ENCODE measurements at places on chromosomes 7 and 10.
A peak's percentile ranks its signal among the peaks of the same experiment; 100 is the strongest.

- no peak for DNase-seq
These were observed 37.5 kb upstream of the ADARB2 start for GRCh38 chr10:1774796-1775195.

DNA sequence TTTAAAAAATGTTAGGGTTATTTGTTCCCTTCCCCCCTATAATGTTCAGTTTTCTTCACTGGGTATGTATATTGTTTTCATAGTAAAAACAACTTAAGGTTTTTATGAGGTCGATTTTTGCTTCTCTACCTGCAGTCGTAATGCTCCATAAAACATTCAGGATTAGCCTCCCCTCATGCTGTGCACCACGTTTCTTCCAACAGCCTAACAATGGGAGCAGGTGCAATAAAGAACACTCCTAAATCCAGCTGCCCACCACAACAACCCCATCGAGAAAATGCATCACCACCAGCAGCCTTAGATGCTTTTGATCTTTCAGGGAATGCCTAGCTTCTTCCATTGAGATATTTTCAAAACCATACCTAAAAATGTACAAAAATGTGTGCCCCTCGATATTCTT lies 111.1 kb downstream of the ADAM12 start:
- DNase-seq, result no peak

DNA sequence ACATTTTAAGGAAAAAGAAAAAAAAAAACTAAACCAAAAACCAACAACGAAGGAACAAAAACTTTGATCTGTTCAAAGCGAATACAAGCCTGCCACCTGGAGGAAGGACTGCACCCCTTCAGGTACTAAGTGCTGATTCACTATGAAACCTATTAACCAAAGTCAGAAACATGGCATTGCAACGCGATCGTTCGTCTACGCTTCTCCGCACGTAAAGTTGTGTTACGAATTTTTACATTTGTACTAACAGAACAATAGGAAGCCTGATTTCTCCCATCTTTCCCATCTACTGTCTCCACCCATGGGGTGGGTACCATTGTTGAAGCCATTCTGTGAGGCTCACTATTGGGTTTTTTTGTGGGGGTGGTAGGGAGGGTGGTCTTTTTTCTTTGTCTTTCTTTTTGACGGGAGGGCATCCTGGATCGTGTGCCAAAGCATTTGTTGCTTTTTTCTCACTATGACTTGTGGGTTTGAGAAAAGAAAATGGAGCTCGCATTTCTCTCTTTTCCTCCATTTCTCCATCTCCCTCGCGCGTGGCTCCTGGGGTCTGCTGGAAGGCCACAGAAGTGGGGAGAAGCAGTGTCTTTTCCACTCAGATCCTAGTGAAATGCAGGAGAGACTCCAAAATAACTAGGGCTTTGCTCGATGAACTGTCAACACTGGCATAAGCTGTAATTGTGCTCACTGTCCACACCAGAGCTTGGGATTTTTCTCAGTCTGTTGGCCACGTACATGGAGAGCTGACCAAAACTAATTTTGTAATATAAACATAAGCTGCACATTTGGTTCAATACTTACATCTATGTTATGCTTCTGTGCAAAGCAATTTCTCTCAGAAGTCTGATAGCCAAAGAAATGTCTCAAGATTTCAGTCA lies 100.9 kb upstream of the YAE1 start:
- DNase-seq, result peak; percentile 76

DNA sequence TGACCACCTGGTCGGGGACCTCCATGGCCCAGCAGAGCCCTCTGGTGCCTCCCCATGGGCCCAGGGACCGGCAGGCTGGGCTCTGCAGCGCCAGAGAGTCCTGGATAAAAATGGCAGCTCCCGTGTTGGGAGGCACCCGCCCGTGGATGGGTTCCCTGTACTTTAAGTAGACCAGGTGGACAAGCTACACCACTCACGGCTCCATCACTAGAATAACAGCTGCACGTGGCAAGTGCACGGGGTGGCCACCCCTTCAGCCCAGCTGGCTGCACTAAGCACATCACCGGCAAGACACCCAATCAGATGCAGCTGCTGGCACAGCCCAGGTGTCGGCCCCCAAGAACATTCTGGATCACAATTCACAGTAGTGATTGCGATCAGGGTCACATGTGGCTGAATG lies 69.8 kb downstream of the DIP2C start:
- DNase-seq, result no peak

DNA sequence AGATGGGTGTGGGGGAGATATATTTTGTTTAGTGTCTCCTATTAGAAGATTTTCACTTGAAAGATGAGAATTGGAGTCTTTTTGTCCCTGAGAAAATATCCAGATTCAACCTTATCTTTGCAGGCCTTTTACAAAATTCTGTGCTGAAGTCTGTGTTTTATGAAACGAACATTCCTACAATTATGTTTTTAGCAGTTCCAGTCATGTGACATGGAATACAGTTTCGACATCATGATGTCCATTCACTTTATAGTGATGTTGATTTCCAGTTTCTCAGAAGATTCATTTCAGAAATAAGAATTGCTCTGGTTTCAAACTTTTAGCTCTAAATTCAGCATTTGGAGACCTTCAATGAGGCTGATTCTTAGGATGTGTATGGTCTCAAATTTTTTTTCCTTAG lies 54.4 kb downstream of the CACNB2 start:
- DNase-seq, result no peak

DNA sequence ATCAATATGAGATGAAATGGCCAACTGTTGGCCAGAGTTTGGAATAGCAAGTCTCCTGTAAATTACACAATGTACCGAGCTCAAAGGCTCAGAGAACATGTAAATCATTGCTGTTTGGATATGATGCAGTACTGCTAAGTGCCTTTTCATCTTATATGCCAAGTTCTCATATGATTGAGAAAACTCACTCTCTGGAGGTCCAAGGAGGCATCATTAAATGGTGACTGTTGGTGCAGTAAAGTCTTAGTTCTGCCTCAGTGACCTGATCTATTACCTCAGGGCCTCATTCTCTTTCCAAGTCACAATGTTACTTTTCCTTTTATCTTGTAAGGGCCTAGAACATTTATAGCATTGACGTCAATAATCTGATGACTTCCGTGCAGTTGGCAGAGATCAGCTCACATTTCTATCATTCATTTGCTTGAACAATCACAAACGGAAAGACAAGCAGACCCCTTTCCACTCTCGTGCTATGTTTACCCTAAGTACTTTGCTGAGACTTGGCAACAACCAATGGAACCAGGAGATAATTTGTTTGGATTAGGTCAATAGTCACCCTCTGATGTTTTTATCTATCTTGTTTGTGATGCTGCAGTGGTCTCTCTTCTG lies 32.6 kb upstream of the PDK4 start:
- DNase-seq, result no peak

- peak; percentile 45 for DNase-seq
These were observed 10.8 kb downstream of the LFNG start for GRCh38 chr7:2530071-2530987.

DNA sequence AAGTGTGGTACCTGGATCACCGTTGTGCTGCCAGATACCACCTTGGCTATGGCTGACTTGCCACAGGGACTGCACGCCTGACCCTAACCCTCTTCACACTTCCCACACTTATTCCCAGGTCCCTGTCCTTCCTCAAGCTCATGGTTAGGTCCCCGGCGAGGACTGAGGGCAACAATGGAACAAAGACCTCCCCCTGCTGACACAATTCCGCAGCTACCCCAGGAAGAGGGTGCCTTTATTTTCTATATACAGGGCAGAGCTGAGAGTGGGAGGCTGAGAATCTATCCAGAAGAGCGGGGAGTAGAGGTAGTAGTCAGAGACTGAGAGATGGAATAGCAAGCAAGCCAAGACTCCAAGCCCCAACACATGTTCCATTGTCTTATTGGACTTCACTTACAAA lies 118.1 kb upstream of the SEM1 start:
- no peak for DNase-seq

DNA sequence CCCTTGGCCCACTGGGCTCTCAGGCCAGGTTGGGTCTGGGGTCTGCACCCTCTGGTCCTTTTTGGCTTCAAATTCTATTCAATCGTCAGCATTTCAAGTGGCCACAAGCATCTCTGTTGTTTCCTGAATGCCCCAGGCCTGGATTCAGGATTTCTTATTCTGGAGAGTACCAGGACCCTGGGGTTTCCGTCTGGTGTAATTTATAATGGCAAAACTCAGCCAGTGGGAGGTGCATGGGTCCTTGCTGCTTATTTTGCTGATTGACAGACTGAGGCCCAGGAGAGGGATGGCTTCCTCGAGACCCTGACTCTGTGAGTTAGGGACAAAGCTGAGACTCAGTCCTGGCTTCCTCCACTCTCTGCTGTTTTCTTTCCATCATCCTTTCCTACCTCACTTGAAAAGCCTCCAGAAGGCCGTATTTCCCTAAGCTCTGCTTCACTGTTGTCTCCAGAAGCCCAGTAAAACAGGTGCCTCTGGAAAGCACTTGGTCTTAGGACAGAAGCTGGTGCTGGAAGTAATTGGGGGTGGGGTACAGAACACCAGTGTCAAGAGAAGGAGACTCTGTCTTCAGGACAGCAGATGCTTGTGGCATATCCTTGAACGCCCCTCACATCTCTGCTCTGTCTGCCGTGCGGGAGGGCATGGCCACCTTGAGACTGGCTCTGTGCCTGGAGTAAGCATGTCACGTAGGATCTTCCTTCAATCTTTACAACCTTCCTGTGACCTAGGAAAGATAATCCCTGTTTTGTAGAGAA lies 39.4 kb upstream of the SH2D4B start:
- DNase-seq, result no peak

- no peak for DNase-seq
These were observed 350.1 kb upstream of the MKI67 start for GRCh38 chr10:128476368-128476725.

GRCh38 chr7:34371922-34372321 lies 286.1 kb upstream of the NPSR1 start:
- no peak for DNase-seq

DNA sequence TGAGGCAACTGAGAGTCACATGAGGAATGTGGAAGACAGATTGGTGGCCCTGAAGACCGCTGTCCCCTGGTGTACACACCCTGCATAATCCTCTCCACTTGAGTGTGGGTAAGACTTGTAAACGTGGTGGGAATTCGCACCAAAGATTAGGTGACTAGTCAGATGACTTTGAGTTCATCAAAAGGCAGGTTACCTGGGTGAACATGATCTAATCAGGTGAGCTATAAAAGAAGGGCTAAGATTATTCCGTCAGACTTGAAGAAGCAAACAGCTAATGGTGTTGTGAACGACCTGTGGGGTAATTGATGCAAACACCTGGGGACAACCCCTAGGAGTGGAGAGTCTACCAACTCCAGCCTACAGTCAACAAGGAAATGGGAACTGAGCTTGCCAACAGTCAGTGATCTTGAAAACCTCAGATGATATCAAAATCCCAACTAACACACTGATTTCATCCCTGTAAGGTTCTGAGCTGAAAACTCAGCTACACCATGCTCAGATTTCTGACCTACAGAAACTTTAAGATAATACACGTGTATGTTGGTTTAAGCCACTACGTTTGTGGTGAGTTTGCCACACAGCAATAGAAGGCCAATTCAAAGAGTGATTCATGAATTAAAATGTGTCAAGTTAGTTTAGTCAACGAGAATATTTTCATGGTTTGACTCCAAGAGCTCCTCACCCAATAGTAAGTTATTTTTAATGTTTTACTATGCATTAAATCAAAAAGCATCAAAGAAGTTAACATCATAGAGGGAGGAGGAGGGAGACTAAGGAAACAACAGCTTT lies 16.7 kb downstream of the PRTFDC1 start:
- no peak for DNase-seq
